Epithelial cell of esophagus (primary cell): ENCODE measurements at places on chromosomes 5 and 9.
A peak's percentile ranks its signal among the peaks of the same experiment; 100 is the strongest.

DNA sequence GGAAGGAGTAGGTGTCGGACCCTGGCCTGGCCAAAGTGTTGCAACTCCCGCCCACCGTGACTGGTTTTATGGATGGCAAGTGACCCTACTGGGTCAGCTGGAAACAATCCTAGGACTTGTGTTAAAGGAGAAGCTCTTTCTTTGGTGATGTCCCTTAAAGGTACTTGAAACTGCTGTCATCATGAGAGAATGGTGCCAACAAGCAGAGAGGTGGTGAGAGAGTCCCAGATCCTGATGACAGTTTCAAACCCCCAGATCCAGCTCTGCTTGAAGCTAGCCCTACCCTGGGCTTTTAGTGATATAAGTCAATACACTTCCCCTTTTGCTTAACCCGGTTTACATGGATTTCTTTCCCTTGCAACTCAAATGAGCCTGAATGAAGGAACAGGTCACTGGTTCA is 72.5 kb upstream of the UBTD2 start:
- DNase-seq: no peak

- DNase-seq: peak; percentile 84
Measured at GRCh38 chr5:50595199-50595598, 71.2 kb upstream of the PARP8 start.

GRCh38 chr5:61951295-61951694 is 354.7 kb upstream of the KIF2A start:
- no peak for DNase-seq

GRCh38 chr9:87770616-87771315 is 44.8 kb downstream of the CTSL start:
- no peak for DNase-seq

DNA sequence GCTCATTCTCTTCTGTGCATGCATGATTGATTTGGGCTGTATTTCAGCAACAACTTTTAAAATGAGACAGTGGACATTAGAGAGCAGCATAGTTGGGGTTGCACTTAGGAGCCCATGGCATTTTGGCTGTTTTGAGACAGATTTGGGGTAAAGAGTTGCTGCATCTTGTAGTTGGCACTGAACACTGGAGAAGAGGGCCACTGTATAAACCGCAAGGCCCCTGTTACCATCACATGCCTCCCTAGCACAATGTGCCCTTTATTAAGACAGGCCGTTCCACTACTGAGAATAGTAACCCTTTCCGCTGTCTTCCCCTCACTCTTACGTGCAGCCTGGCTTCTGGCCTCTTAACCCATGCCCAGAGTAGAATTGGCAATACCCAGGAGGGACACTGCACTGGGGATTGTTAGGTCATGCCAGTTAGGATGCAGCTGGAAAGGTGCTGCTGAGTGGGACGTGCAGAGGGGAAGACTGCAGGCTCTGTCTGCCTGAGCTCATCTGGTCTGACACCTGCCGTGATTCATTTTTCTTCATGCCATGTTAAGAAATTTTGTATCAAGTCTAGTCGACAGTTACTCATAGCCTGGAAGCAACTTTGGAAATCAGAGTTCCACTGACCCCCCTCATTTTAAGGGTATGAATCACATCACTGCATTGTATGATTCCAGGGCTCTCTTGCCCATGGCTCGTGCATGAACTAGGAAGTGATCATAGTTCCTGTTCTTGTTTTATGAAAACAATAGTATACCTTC is 146.9 kb upstream of the DMRT1 start:
- peak; percentile 98 for DNase-seq

- DNase-seq: no peak
Measured at GRCh38 chr5:151758141-151758429, 346 bp downstream of the ATOX1 start.

- DNase-seq: no peak
Measured at GRCh38 chr9:123067136-123067535, 33.7 kb downstream of the GPR21 start.

DNA sequence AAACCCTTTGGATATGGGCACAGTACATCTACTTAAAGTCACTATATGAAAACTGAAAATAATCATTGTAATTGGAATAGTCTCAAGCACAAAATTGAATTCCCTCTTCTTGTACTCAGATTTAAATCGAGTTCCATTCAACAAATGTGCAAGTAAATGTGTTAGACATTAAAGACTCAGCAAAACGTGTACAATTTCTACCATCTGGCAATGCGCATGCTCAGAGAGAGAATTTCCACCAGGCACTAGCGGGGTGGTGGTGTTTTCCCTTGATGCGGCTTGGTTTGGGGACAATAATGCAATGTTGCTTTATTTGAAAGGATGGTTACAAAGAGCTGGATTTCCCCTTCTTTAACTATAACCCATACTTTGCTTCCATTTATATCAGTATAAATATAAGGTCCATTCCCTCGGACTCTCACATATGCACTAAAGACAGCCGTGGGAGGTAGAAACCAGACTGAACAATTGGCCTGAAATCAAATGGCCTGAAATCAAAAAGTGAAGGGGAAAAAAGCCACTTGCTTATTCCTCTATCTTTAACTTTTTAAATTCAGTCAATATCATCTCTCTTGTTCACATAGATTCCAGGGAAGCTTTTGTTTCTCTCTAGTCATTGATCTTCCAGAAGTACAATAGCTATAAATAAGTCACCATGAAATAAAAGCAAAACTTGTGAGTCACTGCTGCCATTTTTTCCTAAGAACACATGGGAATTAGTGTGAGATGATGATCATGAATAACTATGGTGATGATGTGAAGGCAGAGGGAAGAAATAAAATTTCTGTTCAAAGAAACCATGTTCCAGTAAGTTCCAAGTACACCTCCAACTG is 59.2 kb downstream of the ADAMTS12 start:
- DNase-seq: no peak

DNA sequence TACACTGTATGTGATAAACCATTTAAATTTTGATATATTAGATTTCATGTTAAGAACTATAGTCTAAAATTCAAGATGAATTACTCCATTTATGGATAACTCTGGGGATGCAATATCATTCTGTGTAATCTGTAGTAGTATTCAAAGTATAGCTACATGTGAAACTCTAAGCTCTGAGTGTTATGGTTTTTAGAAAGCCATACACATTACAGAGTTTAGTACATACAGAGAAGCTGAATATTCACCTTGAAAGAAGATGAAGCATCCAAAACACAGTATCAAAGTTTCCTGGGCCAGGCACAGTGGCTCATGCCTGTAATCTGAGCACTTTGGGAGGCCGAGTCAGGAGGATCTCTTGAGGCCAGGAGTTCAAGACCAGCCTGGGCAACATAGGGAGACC is 25.0 kb downstream of the ABHD17B start:
- DNase-seq: no peak

DNA sequence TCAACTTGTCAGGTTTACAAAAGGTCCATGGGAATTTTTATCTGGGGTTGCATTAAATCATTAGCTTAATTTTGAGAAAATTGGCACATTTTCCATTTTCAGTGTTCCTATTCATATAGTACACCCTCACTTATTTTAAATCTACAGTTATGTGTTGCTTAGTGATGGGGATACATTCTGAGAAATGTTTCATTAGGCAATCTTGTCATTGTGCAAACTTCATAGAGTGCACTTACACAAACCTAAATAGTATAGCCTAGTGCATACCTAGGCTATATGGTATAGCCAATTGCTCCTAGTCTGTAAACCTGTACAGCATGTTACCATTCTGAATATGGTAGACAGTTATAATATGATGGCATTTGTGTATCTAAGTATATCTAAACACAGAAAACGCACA is 19.8 kb upstream of the FAM151B start:
- DNase-seq: peak; percentile 35

GRCh38 chr5:143471666-143472464 is 68.4 kb upstream of the NR3C1 start:
- no peak for DNase-seq
